CD4-positive, alpha-beta T cell treated with Interleukin-1 beta for 1 hour (primary cell): ENCODE measurements at places on chromosomes 7 and 10.

- no peak for DNase-seq
Observed at GRCh38 chr10:9081961-9082360, 1027.5 kb downstream of the GATA3 start.

DNA sequence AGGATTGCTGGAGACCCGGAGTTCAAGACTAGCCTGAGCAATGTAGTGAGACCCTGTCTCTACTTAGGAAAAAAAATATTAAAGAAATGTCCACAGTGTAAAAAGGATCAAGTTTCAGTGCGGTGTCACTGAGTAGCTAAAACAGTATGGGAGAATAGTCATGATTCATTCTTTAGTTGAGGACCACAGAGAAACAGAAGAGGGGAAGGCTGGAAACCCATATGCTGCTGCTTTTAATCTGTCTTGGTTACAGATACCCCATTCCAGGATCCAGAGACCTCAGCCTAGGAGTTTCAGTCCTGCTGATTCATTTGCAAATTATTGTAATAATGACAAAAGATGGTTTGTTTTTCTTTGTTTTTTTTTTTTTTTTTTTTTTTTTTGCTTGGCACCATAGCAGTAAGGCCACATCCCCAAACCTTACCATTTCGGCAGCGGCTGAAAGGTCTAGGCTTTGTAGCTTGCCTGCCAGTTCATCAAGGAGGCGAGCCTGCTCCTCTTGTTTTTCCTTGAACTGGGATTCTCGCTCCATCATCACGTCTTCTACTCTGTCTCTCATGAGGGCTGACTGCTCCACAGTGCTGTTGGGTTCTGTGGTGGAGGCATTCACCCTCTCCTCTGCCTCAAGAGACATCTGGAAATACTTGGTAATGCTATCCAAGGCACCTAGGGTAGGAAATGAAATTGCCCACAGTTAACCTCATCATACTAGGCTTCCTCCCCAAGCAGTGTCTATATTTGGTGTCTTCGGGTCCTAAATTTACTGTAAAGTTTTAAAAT, 44.2 kb downstream of the DLD start:
- no peak for DNase-seq

- no peak for DNase-seq
Observed at GRCh38 chr7:98968621-98969020, 90.3 kb downstream of the TRRAP start.

DNA sequence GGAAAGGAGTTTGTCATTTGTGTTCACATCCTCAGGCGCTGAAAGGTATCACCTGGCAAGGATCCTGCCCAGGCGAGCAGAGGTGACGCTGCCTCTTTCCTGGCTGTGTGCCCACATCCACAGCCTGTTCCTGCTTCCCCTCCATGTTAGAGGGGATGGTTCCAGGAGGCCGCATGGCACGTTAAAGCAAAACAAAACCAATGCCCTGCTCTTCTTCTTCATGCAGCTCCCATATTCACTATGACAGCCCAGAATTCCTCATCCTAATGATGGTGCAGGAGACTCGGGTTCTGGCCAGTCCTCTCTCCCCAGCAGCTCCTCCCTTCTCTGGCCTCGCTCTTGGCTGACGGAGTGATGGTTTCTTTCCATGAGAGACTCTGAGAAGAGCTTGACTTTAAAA, 678.5 kb upstream of the ANKRD30A start:
- no peak for DNase-seq

DNA sequence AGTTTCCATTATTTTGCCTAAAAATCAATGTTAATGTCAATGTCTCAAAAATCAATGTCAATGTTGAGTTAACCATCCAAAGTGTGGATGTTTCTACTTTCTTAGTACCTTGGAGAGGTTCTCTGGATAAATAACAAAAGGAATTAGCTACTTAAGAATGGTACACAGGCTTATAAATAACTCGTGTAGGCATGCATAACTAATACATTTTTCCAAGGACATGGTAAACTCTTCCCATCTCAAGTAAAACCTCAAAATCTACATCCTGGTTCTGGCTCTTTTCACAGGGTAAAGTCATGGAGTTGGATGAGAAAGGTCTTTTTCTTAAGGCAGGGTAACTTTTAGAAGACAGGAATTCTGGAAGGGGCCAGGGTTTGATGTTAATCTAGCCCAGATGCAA, 59.9 kb downstream of the CAV1 start:
- DNase-seq: no peak

DNA sequence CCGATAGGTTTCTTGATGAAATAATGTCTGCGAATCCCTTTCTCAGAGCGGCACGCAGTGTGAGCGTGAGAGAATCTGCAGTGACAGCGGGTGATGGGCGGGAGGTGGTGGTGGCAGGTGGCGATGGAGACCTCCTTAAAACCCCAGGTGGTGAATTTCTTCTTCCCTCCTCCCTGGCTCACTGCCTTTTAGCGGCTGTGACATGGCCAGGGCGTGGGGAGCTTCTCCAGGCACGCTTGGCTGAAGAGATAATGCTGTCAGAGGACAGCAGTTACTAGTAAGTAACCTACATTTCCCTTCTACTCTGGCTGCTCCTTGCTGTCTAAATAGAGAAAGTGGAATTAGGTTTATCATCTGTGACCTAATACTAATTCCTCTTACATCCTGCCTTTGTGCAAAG, 141.4 kb upstream of the INSYN2A start:
- no peak for DNase-seq

- no peak for DNase-seq
Observed at GRCh38 chr10:20257422-20257821, 441.2 kb downstream of the PLXDC2 start.

DNA sequence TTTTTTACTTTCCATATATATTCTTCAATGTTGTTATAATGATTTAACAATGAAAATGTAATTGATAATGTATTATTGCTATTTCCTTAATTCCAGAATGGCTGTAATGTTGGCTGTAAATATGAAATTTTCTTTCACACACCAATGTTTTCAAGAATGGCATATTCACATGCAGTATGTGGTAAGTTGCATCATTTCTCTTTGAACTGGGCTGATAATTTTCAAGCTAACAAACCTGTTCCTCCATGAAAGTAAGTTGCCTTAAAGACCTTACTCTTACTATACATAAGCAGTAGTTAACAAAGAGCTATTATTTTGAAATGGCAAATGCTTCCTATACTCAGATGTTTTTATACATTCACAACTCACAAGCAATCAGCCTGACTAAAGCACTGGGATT, 154.5 kb downstream of the TMEM168 start:
- no peak for DNase-seq

DNA sequence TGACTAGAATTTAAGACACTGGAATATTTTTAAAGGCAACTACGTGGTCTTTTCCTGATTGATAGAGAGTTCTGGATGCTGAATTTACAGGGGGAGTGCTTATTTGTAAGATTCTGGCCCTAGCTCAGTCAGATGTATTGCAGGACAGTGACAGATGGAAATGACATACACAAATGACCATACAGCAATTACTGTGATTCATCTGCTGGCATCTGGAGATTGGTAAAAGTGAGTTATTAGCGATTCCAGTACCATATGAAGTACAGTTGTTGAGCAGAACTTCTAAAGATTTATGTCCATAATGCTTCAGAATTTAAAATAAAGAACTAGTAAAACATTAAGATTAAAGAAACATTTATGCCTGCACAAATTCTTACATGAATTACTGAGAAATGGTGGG, 243.2 kb downstream of the CRPPA start:
- no peak for DNase-seq

GRCh38 chr10:34835908-34836508, 20.9 kb upstream of the PARD3 start:
- no peak for DNase-seq

- DNase-seq: no peak
Observed at GRCh38 chr7:156356551-156356950, 284.0 kb upstream of the RNF32 start.

DNA sequence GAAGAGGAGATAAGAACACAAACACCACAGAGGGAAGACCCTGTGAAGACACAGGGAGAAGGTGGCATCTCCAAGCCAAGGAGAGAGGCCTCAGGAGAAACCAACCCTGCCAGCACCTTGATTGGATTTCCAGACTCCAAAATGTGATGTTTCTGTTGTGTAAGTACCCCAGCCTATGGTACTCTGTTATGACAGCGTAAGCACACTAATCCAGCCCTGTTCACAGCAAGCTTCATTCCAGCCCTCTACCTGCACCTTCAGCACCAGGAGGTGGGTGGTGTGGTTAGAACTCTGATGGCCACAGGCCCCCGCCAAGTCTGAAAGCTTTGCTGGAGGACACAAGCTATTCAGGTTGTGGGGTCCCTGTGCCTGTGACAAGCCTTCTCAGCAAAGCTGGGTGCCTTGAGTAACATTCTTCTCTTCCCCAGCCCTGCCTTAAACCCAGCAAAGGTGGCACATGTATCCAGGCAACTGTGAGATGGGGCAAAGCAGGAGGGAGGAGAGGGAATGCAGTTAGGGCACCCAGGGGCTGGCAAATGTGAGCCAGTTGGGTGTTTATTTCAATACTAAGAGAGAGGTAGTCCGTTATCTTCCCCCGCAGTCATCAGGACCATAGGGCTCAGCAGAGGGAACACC, 4.5 kb downstream of the VSTM4 start:
- DNase-seq: no peak

DNA sequence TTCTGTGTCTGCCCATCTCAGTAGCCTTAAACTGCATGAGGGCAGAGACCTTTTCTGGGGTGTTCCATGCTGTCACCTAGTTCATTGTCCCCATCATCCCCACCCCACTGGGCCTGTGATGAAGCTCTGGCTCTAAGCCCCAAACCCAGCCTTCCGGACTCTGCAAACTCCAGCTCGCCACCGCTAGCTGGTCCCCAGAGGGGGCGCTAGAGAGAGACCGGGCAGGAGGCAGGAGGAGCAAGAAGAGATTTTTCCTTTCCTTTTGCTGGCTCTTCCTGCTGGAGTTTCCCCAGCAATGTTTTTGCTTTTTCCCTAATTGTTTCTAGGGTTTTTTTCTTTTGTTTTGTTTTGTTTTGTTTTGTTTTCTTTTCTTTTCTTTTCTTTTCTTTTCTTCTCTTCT, 234.4 kb downstream of the TEX36 start:
- no peak for DNase-seq
